ENCODE measurements at places on chromosomes 1 and 21.

DNA sequence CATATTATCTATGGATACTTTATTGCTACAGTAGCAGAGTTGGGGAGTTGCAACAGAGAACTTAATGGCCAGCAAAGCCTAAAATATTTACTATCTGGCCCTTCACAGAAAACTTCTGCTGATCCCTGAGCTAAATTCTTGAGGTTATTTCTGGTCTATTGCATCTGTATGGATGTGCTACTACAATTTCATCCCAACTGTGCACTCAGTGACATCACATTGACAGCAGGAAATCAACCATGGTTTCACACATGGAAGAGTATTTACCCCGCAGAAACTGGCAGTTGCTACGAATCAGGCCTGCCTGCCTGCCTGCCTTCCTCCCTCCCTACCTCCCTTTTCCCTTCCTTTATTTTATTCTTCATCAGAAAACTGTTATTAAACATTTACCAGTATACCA, 12.1 kb downstream of the CLCA2 start:
- no peak for DNase-seq

- no peak for DNase-seq
Measured at GRCh38 chr1:242057745-242058115, 58.8 kb upstream of the MAP1LC3C start.

GRCh38 chr1:43912607-43913006, 21.0 kb upstream of the ARTN start:
- DNase-seq = peak; percentile 14

DNA sequence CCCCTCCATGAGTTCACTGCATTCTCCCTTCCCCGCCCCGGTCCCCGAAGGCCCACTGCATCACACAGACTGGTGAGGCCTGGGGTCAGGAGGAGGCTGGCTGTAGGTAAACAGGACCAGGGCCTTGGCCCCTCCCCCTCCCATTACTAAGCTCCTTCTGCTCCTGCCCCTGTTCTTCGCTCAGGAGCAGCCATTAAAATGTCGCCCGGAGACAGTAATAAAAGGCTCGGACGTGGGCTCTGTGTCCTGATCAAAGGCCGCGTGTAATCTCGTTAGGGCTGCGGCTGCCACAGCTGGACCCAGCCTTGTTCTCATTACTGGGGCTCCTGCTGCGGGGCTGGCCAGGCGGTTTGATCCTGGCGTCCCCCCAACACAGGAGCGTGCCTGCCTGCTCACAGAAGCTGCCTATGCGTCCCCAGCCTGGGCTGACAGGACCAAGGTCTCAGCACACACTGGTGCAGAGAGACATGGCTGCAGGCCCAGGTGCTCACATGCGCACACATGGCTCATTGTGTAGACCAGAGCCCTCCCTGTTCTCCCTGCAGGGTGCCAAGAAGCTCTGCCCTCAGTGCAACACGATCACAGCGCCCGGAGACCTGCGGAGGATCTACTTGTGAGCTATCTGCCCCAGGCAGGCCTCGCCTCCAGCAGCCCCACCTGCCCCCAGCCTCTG, 24.0 kb downstream of the TMEM53 start:
- no peak for DNase-seq

GRCh38 chr1:90391126-90391525, 326.0 kb downstream of the BARHL2 start:
- DNase-seq = no peak

- no peak for DNase-seq
Measured at GRCh38 chr1:211606914-211607753, 28.2 kb upstream of the SLC30A1 start.

- DNase-seq = no peak
Measured at GRCh38 chr1:195336812-195337211, 1271.4 kb downstream of the KCNT2 start.

DNA sequence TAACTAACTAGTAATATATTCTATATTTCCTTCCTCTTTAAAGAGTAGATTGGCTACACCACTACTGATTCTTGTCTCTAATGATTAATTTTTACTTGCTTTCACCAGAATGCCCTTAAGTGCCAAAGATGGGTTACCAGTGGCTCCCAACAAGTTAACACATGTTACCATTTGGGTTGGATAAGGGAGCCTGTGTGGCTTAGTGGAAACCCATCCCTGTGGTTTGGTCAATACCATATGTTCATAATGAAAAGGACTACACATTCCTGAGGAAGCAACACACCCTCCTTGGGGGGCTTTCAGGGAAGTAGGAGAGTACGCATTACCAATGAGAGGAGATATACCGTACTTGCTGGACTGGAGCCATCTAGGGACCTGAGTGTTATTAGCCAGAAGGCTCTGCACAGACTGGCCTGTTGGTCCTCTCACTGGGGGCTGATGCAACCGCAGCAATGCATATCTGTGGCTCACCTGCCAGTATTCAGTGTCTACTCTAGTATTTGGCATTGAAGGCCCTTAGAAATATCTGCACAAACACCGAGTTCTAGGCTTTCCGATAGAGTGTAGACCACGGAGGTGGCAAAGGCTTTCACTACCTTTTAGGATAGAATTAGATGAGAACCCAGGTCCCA, 29.3 kb upstream of the PLXNA2 start:
- no peak for DNase-seq

DNA sequence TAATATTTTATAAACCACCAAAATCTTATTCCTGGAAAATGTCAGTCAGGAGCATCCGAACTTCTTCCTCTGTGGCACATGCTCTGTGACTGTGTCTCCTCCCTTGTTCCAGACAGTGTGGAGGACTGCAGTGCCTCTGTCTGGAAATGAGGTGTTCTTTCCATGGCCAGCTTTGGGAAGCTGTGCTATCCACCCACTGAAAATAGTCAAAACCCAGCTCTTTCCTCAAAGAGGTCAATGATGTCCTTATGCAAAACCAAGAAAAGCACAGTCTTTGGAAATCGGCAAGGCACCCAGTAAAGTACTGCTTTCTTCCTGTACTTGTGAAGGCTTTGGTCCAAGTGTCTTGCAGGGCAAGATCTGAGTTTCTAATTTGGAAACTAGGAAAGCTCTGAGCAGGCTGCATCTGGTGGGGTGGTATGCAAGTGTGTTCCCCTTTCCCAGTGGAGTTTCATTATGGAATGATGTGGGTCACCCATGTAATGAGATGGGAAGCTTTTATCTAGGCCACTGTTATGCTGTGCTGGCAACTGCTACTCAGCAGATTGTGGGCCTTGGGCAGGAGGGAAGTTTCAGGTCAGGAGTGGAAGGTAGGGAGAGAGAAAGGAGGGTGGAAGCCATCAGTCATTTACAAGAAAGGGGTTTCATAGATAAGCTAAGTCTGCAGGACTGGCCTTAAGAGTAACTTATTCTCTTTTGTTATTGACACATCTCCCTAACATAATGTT, 6.0 kb downstream of the KIAA0040 start:
- DNase-seq = no peak

DNA sequence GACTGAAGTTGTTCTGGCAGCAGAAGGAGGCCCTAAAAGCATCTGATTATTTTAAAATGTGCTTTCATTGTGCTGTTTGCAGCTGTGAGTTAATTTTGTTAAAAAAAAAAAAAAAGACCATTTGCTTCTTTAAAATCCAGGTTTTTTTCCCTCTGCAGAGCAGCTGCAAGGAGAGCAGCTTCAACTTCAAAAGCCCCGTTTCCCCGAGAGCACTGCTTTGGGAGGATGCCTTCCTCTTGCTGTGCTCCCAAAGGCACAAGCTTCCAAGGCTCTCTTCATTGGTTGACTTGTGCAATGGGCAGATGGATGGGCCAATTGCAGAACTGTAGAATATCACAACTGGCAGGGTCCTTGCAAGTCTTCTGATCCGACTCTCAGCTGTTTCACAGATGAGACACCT, 459.2 kb upstream of the PKN2 start:
- peak; percentile 57 for DNase-seq

GRCh38 chr1:210412240-210412639, 83.5 kb downstream of the HHAT start:
- no peak for DNase-seq

GRCh38 chr1:60697204-60697994, 385.0 kb upstream of the NFIA start:
- peak; percentile 9 for DNase-seq

DNA sequence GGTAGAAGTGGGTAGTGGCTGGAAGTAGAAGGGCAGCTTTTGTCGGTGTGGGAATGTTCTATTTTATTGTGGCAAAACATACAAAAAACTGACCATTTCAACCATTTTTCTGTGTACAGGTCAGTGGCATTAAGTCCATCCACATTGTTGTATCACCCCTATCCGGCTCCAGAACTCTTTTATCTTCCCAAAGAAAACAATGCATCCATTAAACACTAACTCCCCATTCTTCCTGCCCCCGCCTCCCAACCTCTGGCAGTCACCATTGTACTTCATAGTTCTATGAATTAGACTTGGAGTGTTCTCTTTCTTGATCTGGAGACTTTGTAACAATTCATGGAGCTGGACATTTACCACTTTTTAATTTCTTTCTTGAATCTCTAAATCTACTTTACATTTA, 55.7 kb downstream of the DEGS1 start:
- DNase-seq = no peak

GRCh38 chr1:94832446-94832845, 12.3 kb downstream of the SLC44A3 start:
- DNase-seq = no peak

DNA sequence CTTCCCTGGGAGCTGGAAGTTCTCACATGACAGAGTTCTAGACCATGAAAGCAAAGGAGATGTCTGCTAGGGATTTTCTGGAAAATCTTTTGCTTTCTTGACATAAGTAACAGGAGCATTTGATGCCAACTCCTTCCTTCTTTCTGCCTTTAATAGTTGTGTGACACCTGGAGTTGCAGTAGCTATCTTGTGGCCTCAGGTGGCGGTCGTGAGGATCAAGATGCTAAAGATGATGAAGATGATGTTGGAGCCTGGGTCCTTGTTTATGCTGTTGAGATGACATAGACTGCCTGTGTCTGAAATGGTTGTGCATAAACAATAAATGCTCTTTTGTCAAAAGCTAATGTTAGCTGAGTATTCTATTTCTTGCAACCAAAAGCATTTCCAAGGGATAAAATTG, 32.7 kb upstream of the KIRREL1 start:
- DNase-seq = no peak

GRCh38 chr1:87144316-87144895, 184.3 kb upstream of the LMO4 start:
- no peak for DNase-seq

DNA sequence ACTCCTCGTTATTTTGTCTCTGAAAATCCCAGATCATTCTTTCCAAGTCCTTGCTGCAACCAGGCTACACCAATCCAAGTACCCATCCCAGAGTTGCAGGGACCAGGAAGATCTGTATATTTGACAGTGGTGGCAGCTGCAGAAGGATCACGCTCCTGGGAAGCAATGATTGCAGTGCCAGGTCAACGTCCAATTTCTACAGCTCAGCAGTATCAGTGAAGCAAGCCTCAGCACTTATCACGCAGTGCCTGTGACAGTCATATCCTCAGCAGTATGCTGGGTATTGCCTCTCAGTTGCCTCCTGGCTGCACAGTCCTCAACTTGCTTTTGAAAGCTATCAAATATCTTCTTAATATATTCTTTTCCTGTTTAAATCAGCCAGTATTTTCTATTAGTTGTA, 66.7 kb downstream of the BARHL2 start:
- DNase-seq = no peak

DNA sequence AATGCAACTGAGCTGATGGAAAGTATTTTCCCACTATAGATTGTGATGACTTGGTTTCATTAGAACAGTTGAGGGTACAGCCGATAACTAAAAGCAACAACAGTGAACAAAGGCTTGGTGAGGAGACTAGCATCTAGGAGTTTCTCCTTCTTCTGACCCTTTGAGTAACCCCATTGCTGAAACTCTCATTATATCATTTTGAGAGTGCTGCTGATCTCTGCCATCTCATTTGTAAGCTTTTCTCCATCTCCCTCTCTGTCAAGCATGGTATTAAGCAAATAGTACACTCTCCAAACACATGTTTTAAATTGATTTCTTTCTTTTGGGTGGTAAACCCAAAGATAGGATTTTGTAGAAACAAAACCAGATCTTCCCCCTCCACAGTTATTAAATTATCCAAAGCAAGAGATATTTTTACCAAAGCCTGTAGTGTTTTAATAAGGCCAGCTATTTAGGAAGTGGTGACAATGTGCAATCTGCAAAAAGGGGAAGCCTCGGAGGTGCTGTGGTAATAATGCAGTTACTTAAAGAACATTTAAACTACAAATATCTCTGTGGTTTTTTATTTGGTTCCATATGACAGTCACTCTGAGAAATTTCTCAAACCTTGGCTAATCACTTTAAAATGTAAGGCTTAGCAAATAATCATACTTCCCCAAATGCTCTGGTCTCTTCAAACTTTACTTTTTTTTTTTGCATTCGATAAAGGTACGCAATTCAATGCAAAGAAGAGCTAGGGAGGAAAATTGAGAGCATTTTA, 287.5 kb downstream of the HLX start:
- no peak for DNase-seq

- DNase-seq = no peak
Measured at GRCh38 chr1:211951856-211952255, 83.5 kb downstream of the INTS7 start.

GRCh38 chr1:236808564-236809130, 13.6 kb downstream of the MTR start:
- DNase-seq = no peak

GRCh38 chr1:43851561-43852338, 81.9 kb upstream of the ARTN start:
- DNase-seq = no peak

- DNase-seq = no peak
Measured at GRCh38 chr21:34670220-34670961, 1.6 kb downstream of the CLIC6 start.

Measured in muscle of arm (tissue), 14 donors.